ENCODE measurements at places on chromosomes 16 and 17. TPM values are rescaled to one million over a fixed set of nuclear protein-coding genes. Genes with fewer than 3 reads are reported as not detected.
A peak's percentile ranks its signal among the peaks of the same experiment; 100 is the strongest.

- DNase-seq, result no peak
- H3K36me3 ChIP-seq, result no peaks in the 10 kb centered on the region
- H3K27me3 ChIP-seq, result no peaks in the 10 kb centered on the region
Measured at GRCh38 chr16:88468275-88469129, 15.4 kb downstream of the ZFPM1 start.

DNA sequence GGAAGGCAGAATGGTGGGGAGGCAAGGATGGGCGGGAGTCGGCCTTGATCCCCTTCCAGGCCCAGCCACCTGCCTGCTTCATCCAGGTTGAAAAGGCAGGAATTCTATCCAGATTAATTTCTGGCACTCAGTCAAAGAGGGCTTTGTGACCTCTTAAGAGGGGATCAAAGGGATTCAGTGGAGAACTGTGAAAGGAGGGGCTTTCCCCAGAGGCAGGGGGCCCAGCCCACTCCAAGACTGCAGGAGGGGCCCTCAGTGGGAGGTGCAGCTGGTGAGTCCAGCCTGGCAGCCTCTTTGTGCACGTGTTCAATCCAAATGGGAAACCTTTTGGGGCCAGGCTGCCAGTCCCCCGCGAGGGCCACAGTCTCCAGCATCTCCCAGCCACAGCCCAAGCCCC, 148.5 kb upstream of the PLCG2 start:
- H3K27me3 ChIP-seq, result no peaks in the 10 kb centered on the region
- H3K4me1 ChIP-seq, result peaks cover 1% of the 10 kb centered on the region

GRCh38 chr16:15966836-15967546, 17.6 kb downstream of the ABCC1 start:
- H3K4me3 ChIP-seq, result no peak overlapping the region
- H3K27me3 ChIP-seq, result no peaks in the 10 kb centered on the region
- DNase-seq, result peak; percentile 22
- H3K36me3 ChIP-seq, result no peaks in the 10 kb centered on the region

GRCh38 chr17:72145962-72146361, 25.1 kb downstream of the SOX9 start:
- no peak overlapping the region for H3K27ac ChIP-seq
- DNase-seq, result no peak
- no peaks in the 10 kb centered on the region for H3K4me1 ChIP-seq
- H3K27me3 ChIP-seq, result no peaks in the 10 kb centered on the region
- H3K36me3 ChIP-seq, result no peaks in the 10 kb centered on the region

DNA sequence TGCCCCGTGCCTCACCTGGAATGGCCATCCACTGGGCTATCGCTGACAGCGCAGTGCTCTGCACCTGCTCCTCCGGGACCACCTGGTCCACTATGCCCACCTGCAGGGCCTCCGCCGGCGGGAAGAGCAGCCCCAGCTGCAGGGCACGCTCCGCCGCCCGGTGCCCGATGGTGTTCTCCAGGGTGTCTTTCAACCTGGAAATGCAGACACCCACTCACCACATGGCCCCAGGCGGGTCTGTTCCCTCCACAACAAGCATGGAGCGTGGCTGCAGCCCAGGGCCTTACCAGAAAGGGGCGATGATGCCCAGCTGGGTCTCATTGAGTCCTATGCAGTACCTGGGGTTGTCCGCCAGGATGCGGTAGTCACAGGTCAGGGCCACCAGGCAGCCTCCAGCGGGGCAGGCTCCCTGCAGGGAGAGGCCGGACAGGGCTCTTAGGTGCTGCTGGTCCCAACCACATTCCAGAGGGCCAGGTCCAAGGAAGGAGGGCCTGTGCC, 6.8 kb downstream of the DNASE1L2 start:
- no peaks in the 10 kb centered on the region for H3K4me1 ChIP-seq
- DNase-seq, result no peak
- no peak overlapping the region for H3K27ac ChIP-seq
- no peak overlapping the region for H3K4me3 ChIP-seq
- H3K36me3 ChIP-seq, result peaks cover 92% of the 10 kb centered on the region

- H3K4me3 ChIP-seq, result no peak overlapping the region
- H3K36me3 ChIP-seq, result no peaks in the 10 kb centered on the region
- H3K27ac ChIP-seq, result no peak overlapping the region
- H3K4me1 ChIP-seq, result no peaks in the 10 kb centered on the region
Measured at GRCh38 chr17:73028299-73028755, 64.2 kb downstream of the SLC39A11 start.

GRCh38 chr17:75853433-75853832, 1.7 kb downstream of the WBP2 start:
- peak overlapping the region; percentile 95 for H3K27ac ChIP-seq
- peaks cover 13% of the 10 kb centered on the region for H3K4me1 ChIP-seq
- H3K27me3 ChIP-seq, result no peaks in the 10 kb centered on the region
- no peak overlapping the region for H3K4me3 ChIP-seq

GRCh38 chr17:67044016-67044772, at the start of gene CACNG1:
CACNG1 (plus strand) TSS chr17:67044554; CDS start chr17:67044661, 107 bp downstream.
- H3K27ac ChIP-seq, result no peak within 1 kb of the TSS
- H3K4me1 ChIP-seq, result no peaks in the 10 kb centered on the region
- no peaks in the 10 kb centered on the region for H3K27me3 ChIP-seq
- H3K4me3 ChIP-seq, result no peak within 1 kb of the TSS

DNA sequence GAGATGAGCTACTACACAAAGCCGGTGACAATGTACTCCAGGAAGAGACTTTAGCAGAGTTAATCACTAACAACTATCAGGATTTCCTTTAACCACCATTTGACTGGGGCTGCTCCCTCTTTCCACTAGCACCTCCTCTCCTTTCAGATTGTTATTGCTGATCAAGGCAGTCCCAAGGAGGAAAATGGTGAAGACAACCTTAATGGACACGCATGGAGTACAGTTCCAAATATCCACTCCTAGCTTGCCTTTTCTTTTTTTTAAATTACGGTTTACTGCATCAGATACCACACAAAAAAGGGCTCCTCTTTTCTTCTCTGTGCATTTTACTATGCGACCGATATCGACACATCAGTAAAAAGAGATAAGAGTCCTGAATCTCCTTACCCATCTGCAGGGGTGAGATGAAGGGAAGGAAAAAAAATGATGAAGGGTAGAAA, 30.9 kb downstream of the FAM222B start:
- no peaks in the 10 kb centered on the region for H3K27me3 ChIP-seq
- H3K4me1 ChIP-seq, result peaks cover 45% of the 10 kb centered on the region
- peak overlapping the region; percentile 92 for H3K4me3 ChIP-seq
- H3K27ac ChIP-seq, result peak overlapping the region; percentile 89
- no peaks in the 10 kb centered on the region for H3K36me3 ChIP-seq

- H3K4me1 ChIP-seq, result no peaks in the 10 kb centered on the region
- H3K36me3 ChIP-seq, result no peaks in the 10 kb centered on the region
- H3K27me3 ChIP-seq, result no peaks in the 10 kb centered on the region
- no peak overlapping the region for H3K4me3 ChIP-seq
Measured at GRCh38 chr16:23317266-23317661, 15.2 kb downstream of the SCNN1B start.

The SECTM1 gene
- 2.2 TPM for polyA plus RNA-seq

The SPAG7 gene
- polyA plus RNA-seq, result 77.5 TPM

The CTRL gene
- polyA plus RNA-seq, result 3.5 TPM

The RBBP6 gene
- polyA plus RNA-seq, result 85.1 TPM

The CLDN9 gene
- 6.2 TPM for polyA plus RNA-seq

The HOXB3 gene
- polyA plus RNA-seq, result 103 TPM

The C16orf92 gene
- not detected for polyA plus RNA-seq

The MAFG gene
- 14.6 TPM for polyA plus RNA-seq

The BIRC5 gene
- polyA plus RNA-seq, result 29.4 TPM

The SP2 gene
- 21.2 TPM for polyA plus RNA-seq

The NOL11 gene
- 79.0 TPM for polyA plus RNA-seq

Measured in left lung (tissue), 14 donors.